ENCODE measurements at places on chromosomes 2 and 18. TPM values are rescaled to one million over a fixed set of nuclear protein-coding genes. Genes with fewer than 3 reads are reported as not detected.

SYT4 gene
- not detected for total RNA-seq

NPAS2 gene
- total RNA-seq: 8.3 TPM

LRRC30 gene
- total RNA-seq: not detected

SERPINB10 gene
- total RNA-seq: not detected

STAT4 gene
- total RNA-seq: 0.51 TPM

MXD1 gene
- total RNA-seq: 4.9 TPM

RDH14 gene
- total RNA-seq: 25.1 TPM

SERPINB2 gene
- total RNA-seq: not detected

XDH gene
- total RNA-seq: not detected

DPP4 gene
- 175 TPM for total RNA-seq

TOGARAM2 gene
- 0.19 TPM for total RNA-seq

BOLL gene
- total RNA-seq: not detected

PLEKHH2 gene
- total RNA-seq: 0.14 TPM

ZNF385B gene
- not detected for total RNA-seq

TUBA3D gene
- total RNA-seq: not detected

Data from dermis blood vessel endothelial cell (primary cell).